ELR (cell line): ENCODE measurements at places on chromosomes 6 and 20.

DNA sequence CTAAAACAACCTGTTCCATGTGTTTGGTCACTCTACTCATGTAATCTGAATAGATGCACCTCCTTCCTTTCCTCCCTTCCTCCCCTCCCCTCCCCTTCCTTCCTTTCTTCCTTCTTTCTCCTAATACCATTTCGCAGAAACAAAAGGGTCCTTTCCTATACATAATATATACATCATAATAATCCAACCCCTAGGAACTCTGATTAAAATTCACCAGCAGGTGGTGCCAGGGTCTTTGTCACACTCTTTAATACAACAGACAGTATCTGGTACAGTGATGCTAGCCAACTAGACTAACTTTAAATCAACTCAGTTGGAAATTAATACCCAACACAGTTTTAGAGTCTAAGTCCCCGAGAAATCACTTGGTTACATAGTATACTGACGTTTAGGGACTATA is 181.2 kb upstream of the SHLD1 start:
- DNase-seq = peak; percentile 67

- peak; percentile 96 for DNase-seq
Measured at GRCh38 chr20:1242530-1242929, 16.7 kb downstream of the RAD21L1 start.

DNA sequence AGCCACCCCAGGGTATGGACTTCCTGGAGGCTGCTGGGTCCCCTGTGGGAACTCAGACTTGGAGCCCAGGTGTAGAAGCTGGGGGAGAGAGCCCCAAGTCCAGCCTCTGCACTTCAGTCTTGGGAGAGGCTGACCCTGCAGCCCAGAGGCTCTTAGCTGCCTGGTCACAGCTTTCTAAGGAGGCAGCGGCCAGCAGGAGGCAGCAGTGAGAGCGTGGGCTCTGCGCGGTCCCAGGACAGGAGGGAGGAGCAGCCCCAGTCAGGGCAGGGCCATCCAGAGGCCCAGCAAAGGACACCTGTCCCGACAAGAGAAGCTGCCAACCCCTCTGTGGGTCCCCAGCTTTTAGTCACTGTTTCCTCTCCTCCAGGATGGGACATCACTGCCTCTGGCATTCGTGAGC is 9.4 kb downstream of the TREML2 start:
- peak; percentile 36 for DNase-seq

DNA sequence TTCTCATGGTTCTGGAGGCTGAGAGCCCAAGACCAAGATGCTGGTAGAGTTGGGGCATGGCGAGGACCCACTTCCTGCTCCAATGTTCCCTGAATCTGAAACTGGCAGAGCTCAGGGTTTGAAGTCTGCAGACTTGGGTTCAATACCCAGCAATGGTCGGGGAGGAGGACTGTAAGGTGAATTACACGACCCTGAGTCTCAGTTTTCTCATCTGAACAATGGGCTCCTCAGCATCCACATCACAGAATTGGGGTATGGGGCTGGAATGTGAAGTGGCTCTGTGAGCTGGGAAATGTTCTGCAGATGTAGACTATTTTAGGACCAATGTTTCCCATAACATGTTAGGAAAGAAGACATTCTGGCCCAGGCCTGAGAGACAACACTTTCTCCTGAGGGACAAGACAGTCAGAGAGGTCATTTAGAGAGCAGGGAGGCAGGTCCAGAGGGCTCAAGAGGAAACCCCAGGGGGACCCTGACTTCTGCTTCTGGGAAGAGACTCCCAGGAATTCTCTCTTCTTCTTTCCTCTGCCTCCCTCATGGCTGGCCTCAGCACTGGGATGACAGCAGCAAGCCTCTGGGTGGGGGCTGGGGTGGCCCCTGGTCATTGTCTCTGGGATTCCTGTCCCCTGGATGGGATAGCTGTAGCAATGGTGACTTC is 141.3 kb upstream of the PMEPA1 start:
- no peak for DNase-seq

- DNase-seq = peak; percentile 83
Measured at GRCh38 chr6:16332175-16332542, 93.8 kb downstream of the GMPR start.

GRCh38 chr6:42335896-42336295 is 115.8 kb downstream of the TRERF1 start:
- DNase-seq = no peak

- DNase-seq = peak; percentile 54
Measured at GRCh38 chr6:2990248-2990931, 9.3 kb upstream of the NQO2 start.

DNA sequence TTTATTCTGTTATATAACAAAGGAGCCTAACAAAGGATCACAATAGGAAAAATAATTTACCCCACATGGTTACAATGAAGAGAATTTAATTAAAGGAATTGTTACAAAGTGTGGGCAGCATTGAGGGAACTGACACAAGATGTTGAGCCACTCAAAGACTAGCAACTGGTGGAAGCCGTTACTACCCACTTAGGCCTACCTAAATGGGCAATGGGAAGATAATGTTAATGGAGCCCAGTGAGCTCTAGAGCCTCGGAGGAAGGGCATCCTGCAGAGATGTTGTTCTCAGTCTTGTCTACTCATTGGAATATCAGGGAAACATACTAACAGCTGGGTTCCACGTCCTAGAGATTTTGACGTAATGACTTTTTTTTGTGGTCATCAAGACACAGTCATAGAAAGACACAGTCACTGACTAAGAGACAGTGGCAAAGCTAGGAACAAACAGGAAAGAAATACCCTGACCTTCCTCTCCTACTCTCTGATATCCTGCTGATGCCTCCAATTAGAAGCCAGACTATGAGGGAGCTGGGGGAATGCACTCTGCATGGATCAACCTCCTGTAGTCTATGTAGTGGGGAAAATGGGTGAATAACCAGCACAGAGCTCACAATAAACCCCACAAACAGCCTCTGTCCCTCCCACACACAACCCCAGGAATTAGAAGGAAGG is 523.8 kb upstream of the FLRT3 start:
- no peak for DNase-seq

GRCh38 chr6:162441991-162442390 is 285.6 kb downstream of the PRKN start:
- no peak for DNase-seq

DNA sequence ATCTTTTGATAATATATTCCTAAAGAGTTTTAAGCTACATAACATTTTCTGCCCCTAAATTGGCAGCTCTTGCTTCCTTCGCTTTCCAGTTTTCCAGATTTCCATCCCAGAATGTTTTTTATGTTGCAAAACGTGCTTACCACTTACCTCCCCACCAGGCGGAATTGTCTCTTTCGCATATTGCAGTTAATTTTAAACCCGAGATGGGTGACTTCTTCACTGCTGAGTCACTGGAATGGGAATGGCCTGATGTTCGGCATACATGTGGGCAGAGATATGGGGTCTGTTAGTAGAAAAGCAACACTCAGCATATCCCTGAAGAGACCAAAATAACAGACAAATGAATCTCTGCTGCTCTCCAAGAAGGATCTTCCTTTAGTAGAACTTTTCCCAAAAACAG is 491.2 kb downstream of the PREX1 start:
- no peak for DNase-seq

DNA sequence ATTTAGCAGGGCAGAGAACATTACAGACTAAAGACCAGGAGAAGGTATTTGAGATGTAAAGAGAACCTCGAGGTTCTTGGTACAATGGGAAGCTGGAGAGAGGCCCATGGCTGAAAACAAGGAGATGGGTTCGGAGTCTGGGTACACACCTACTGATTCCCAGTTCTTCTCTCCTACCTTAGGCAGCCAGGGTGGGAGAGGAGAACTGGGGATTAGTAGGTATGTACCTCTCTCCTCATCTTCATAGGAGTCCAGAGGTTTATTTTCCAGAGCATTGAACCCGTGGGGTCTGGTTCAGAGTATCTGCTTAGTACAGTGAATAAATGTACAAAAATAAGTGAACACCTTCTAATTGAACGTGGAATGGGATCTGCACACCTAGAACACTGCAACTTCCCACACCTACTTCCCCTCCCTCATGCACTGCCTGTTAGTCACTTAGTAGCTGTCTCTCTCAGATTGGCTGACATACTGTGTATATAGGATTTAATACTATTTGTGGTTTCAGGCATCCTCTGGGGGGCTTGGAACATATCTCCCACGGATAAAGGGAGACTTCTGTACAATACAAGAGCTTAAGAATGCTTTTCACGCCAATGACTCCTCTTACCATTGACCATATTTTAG is 23.5 kb upstream of the NUP153 start:
- DNase-seq = no peak

- no peak for DNase-seq
Measured at GRCh38 chr6:37725957-37726356, 28.3 kb upstream of the MDGA1 start.

- DNase-seq = peak; percentile 68
Measured at GRCh38 chr6:129592516-129593232, 117.3 kb downstream of the ARHGAP18 start.

- no peak for DNase-seq
Measured at GRCh38 chr6:128848212-128848935, 34.6 kb upstream of the LAMA2 start.

DNA sequence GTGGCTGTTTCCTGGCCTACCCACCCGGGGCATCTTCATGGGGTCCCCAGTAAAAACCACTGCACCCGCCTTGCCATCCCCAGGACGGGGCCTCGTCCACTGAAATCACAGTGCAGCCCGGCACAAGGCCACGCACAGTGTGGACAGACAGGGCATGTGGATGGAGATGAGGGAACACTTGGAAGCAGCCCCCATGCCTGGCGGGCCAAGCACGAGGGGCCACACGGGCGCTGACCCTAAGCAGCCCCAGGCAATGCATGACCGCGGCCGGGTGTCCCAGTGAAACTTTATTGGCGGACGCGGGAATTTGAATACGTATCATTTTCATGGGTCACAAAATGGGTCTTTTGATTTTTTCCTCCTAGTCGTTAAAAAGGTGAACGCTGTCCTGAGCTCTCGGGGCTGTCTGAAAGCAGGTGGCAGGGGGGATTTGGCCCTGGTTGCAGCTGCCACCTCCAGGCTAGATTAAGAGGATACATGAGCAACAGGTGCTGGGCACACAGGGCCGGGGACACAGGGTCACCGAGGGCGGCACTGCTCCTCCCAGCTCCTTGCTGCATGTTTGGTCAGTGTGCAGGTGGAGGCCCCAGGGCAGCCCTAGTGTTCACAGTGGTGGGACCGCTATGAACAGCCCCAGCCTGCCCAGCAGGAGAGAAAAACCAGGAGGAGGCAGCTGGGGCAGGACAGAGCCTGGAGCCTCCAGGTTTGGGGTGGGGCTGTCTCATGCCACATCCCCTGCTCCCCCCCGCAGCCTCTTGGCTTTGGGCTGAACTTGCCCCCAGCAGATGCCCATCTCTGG is 74.9 kb upstream of the SLCO4A1 start:
- DNase-seq = no peak

- DNase-seq = peak; percentile 59
Measured at GRCh38 chr20:56358070-56358469, 704 bp upstream of the FAM210B start.

DNA sequence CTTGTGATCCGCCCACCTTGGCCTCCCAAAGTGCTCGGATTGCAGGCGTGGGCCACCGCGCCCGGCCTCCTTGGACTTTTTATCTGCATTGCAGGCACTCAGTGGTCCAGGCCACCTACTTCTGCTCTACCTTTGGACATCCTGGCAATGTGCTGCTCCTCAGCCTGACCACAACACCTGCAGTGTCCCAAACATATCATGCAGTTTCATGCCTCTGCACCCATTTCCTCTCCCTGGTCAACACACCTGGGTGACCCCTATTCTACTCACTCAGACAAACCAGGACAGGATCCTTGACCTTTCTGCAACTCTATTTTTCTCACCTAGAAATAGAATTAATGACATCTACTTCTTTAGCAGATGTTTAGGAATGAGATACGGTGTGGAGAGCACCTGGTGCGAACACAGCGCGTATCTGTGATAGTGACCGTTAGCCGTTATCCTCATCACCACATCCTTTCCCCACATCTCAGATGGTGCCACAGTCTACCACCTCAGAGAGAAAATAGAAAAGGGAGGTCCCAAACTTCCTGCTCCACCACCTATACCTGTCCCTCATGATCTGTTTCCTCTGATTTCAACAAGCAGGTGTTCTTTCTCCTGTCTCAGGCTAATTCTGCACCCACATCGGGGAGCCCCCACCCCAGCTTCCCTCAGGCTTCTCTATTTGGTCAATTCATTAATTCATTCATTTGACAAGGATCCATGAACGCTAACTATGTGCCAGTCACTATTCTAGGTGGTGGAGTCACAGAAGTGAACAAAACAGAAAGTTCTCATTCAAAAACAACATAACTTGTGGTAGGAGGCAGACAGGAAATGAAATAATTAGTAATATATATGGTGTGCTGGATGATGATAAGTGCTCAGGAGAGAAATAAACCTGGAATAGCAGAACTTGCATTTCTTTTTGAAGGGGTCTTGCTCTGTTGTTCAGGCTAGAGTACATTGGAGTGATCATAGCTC is 4.3 kb upstream of the BTN3A2 start:
- no peak for DNase-seq
